ENCODE measurements at places on chromosomes 16 and 17.

DNA sequence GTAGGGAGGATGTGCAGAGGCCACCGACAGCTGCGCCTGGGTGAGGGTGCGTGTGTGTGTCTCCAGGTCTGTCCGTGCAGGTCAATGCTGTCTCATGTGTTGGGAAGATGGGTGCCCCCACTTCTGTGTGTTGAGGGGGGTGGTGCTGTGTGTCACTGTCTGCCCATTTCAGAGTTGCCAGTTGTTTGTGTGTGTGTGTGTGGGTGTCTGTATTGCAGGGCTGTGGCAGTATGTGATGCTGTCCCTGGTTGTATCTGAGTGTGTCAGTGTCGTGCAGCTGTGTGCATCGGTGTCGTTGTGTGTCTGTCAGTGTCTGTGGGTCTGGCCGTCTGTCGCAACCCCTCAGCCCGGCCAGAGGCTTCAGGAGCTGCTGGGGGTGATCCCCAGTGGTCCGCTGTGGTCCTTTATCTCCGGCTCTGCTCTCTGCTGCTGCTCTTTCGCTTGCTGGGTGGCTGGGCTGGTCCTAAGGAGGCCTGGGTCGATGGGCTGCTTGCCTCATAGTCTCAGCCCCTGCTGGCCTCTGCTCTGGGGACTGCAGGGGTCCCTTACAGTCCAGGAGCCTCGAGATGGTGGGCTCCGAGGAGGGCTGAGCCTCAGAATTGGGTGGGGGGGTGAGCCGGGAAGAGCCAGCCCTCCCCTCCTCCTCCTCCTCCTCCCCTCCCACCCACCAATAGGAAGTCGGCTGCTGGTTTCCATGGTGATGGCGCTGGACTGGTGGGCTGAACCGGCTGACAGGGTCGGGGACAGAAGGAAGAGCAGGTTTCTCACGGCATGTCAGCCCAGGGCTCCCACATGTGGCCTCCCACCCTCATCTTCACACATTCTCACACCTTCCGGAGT lies at the start of gene TSPOAP1:
TSS of gene TSPOAP1 (minus strand) at position 601 of the 840 bp plus-strand sequence. CDS start 875 bp downstream, outside the sequence.
- peak; percentile 88 for DNase-seq

DNA sequence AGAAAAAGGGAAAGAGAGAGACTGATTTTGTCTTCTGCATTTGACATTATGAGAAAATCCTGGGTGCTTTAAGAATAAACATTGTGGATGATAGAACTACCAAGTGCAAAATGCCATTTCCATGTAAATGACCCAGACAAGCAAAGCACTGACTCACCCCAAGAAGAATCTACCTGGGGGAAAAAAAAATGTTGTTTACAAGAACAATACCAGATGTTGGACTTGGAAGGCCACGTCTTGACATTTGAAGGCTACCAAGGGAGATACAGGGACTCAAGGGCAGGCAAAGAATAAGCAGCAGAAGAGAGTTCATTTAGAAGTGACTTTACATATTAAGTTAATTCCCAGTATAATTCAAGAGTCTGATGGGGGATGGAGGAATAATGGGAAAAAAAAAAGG lies 125.3 kb downstream of the TMEM114 start:
- no peak for DNase-seq

- no peak for DNase-seq
Measured at GRCh38 chr16:48284772-48285409, 37.6 kb upstream of the ABCC11 start.

DNA sequence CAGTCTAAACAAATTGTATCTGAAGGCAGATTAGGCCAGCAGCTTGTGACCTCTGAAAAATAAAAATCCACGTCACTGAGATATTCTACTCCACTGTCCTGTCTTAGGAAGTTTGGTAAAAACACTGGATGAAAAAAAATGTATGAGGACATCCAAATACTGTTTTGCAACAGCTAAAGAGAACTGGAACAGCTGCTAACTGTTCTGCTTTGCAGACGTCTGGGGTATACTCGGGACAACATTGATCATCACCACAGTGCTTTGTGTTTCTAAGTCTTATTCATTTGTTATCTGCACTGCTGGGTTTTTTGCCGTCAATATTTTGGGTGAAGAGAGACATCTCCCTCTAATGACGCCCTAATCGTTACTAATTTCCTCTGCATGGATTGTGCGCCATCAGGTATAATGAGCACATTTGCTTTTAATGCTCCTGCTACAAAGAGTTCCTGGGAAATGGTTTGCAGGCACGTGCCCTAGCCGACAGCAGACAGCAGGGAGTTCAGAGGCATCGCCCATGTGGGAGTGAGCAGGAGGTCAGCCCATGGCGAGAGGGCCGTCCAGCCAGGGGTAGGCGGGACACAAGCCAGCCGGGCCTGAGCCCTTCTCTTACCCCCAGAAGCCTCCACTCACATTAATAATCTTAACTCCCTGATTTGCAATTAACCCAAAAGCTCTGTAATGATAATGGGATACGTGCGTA lies 87.0 kb downstream of the CBLN1 start:
- DNase-seq: no peak

GRCh38 chr17:47785538-47786123 lies 36.0 kb downstream of the OSBPL7 start:
- peak; percentile 48 for DNase-seq
